ENCODE measurements at places on chromosomes 1 and 21.

- DNase-seq: no peak
These were observed 13.2 kb downstream of the SYT2 start for GRCh38 chr1:202697038-202697437.

GRCh38 chr1:64403331-64403730 is 66.6 kb upstream of the CACHD1 start:
- no peak for DNase-seq

DNA sequence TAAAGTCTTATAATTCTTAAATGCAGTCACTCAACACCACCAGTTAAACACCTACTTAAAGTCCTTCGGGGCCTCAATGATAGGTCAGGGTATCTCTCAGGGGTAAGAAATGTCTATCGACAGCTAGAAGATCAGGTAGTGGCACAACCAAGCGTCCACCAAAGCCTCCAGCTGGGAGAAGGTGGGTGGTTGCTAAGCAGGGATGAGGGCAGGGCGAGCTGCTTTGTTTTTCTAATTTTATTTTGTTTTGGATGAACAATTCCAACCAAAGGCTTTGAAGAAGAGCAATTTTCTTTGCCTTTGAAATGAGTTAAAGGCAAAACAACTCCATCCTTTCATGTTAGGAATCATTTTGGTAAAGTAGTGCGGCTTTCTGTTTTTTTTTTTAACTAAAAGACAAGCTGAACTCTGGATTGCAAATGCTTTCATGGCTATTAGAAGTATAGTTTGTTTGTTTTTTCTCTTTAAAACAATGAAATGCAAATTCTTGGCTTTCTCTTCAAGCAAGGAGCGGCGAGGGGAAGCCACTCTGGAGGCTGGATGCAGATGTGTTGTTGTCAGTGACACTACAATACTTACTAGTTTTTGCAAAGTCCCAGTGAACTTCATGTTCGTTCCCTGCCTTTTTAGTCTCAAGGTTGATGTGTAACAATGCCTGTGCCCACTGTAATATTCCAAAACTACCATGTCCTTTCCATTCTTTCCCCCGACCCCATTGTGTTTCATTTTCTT is 106.0 kb downstream of the MRPS6 start:
- DNase-seq: no peak

DNA sequence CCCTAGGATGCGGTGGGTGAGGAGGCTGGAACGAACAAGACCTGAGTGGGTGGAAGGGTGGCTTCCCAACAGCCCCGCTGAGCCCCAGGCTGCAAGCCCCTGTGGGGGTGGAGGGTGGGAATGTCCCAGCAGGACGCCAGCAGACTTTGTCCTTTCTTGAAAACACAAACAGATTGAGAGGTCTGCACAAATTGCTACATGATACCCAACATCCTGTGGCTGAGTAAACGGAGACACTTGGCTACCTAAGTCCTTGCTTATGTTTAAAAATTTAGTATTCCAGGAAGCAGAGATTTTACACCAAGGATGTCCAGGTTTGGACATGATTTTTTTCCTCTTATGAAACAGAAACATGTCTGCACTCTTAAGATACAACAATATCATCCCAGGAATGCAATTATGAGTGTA is 11.8 kb upstream of the F3 start:
- no peak for DNase-seq

GRCh38 chr1:160646711-160647328 is at the start of gene SLAMF1:
SLAMF1 (minus strand) TSS chr1:160647044; CDS start chr1:160646945, 99 bp downstream.
- DNase-seq: no peak

GRCh38 chr1:93653656-93654055 is 28.0 kb downstream of the BCAR3 start:
- DNase-seq: no peak

GRCh38 chr1:25003000-25003399 is 72.9 kb upstream of the RUNX3 start:
- no peak for DNase-seq

- DNase-seq: no peak
These were observed 14.6 kb downstream of the RPS6KA1 start for GRCh38 chr1:26544126-26544525.

DNA sequence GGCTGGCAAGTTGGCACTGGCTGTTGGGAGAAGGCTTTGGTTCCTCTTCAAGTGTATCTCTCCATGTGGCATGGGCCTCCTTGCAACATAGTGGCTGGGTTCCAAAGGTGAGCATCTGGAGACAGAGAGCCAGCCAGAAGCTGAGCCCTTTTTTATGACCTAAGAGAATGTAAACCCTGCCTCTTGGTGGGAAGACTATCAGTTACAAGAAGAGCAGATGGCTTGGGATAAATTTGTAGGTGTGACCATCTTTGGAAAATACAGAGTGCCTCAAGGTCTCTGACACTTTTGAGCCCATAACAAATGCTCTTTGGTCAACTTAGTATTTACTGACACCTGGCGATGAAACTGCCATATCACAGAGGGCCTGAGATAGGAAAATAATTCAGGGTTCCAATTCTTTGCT is 31.4 kb upstream of the PRELP start:
- DNase-seq: no peak

DNA sequence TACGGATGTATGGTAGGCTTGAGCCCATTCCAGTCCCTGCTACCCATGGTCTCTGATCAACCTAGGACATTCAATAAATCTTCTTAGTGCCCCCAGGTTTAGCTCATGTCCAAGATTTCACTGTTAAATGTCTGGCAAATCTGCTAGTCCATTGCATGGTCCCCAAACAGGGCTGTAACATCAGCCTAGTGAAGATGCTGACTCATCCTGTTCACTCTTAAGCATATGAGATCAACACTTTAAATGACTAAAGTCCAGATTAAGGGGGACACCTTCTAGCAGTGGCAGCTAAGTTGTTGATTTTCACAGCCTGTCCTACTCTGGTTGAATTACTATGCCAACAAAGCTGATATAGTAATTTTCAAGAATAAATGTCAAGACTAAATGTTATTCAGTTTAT is 46.5 kb upstream of the NUF2 start:
- DNase-seq: no peak

- no peak for DNase-seq
These were observed 48.9 kb downstream of the SYF2 start for GRCh38 chr1:25183126-25183980.

GRCh38 chr1:228087771-228088251 is 5.3 kb downstream of the ARF1 start:
- DNase-seq: peak; percentile 24

DNA sequence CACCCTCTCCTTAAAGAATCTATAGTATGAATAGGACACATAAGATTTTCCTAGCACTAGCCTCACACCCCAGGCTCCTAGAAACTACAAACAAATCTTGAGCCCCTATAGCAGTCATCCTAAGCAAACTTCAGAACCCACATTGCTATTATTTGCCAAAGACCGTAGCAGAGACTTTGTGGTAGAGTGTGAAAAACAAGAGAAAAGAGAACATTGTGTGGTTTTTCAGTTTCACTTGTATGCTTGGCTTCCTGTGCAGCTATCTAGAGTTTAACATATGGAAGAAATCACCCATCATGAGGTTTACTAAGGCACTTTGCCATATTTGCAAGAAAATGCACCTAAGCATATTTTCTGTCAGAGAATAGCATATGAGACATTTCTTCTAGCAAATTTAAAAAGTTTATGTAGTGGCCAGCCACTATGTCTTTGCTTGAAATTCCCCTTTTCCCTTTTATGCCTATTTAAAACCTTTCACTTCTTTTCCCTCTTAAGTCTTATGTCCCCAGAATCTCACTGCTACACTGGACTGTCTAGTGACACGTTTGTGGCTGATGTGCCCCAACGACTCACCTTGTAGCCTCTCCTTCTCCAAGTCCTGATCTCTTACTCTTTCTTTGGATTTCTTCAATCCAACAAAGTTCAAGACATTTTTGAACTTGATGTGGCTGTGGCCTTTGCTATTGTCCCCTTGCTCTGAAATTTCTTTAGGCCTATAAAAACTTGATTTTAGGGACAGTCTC is 25.6 kb downstream of the CCDC190 start:
- no peak for DNase-seq

- no peak for DNase-seq
These were observed 98.9 kb downstream of the MRPL39 start for GRCh38 chr21:25508364-25508763.

- DNase-seq: no peak
These were observed 41.2 kb downstream of the TRIM11 start for GRCh38 chr1:228365271-228366061.

DNA sequence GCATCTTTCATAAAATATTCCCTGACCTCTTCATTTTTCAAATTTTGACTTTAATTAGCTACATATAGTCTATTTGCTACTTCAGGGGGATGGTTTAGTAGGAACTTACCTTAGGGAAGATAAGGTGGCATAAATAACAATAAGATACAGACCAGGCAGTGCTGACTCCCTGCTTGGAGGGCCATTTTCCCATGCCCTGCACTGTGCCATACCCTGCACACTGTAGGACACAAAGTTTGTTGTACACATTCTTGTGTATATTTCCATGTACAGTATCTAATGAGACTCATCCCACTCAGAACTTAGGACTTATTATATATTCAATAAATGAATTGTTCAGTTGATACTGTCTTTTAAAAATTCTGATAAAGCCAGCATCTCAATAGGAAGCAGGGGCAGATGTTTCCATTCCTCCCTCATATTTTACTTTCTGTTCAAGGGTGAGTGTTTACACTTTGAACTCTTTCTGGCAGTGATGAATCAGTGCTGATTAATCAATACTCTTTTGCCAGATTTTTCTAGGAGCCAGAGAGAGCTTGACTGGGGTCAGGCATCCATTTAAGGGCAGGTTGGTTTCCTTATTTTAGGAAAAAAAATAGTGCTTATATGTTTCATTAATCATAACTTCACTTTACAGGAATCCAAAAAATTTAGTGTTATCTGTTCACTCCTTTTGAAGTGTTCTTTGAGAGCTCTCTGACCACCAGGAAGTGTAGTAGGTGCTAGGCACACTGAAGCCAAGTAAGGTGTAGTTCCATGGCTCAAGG is 30.6 kb downstream of the MPZL1 start:
- no peak for DNase-seq

- no peak for DNase-seq
These were observed 1.6 kb downstream of the EPS15 start for GRCh38 chr1:51517361-51518032.

DNA sequence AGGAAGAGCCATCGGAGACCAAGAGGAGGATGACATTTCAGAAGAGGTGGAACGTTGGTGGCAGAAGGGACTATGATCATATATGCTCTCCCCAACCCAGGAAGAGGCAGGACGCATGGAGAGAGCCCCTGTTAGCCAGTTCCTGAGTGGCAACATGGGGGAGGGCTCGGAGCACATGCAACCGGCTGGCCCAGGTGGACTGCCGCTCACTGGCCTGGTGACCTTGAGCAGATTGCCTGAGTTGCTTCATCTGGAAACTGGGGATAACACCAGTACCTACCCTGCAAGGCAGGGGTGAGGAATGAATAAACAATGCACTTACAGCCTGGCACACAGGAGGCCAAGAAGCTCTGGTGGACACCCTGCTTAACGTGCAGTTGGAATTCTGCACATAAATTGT is 29.0 kb downstream of the SYT6 start:
- DNase-seq: no peak

DNA sequence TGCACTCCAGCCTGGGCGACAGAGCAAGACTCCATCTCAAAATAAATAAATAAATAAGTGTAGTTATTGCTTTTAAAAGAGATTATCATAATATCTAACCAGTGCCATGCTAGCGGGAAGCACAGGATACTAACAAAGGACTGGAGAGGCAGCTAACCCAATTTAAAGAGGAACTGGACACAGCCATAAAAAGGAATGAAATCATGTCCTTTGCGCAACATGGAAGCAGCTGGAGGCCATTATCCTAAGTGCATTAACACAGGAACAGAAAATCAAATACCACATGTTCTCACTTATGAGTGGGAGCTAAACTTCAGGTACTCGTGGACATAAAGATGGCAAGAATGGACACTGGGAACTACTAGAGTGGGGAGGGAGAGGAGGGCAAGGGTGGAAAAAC is 54.9 kb downstream of the TM2D1 start:
- no peak for DNase-seq

Data from C1 segment of cervical spinal cord (tissue), 14 donors.